Metanephros (tissue), 2 donors: ENCODE measurements at places on chromosomes 6 and 20. TPM values are rescaled to one million over a fixed set of nuclear protein-coding genes. Genes with fewer than 3 reads are reported as not detected.

NR2E1 gene
- total RNA-seq: not detected

GABRR1 gene
- total RNA-seq: 2.0 TPM

LY6G5C gene
- 1.1 TPM for total RNA-seq

CCR6 gene
- not detected for total RNA-seq
